ENCODE measurements at places on chromosomes 13 and 19.
A peak's percentile ranks its signal among the peaks of the same experiment; 100 is the strongest.

- DNase-seq = no peak
Measured at GRCh38 chr13:48167866-48168265, 65.1 kb upstream of the ITM2B start.

DNA sequence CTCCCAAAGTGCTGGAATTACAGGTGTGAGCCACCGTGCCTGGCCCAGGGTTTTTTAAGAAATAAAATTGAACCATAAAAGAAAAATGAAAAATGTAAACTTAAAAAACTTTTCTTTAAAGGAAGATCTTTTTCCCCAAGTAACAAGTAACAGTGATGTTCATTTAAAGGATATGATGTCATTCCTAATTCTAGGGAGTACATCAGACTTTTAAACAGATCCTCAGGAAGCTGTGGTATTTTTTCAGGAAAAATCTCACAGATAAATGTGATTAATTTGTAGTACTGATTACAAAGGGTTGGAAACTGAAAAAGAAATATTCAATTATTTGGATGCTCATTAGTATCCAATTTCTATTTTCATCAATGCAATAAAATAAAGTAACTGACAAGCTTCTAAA, 14.6 kb upstream of the EEF1AKMT1 start:
- DNase-seq = no peak

DNA sequence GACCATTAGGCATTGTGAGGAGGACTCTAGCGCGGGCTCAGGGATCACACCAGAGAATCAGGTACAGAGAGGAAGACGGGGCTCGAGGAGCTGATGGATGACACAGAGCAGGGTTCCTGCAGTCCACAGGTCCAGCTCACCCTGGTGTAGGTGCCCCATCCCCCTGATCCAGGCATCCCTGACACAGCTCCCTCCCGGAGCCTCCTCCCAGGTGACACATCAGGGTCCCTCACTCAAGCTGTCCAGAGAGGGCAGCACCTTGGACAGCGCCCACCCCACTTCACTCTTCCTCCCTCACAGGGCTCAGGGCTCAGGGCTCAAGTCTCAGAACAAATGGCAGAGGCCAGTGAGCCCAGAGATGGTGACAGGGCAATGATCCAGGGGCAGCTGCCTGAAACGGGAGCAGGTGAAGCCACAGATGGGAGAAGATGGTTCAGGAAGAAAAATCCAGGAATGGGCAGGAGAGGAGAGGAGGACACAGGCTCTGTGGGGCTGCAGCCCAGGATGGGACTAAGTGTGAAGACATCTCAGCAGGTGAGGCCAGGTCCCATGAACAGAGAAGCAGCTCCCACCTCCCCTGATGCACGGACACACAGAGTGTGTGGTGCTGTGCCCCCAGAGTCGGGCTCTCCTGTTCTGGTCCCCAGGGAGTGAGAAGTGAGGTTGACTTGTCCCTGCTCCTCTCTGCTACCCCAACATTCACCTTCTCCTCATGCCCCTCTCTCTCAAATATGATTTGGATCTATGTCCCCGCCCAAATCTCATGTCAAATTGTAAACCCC, 2.8 kb upstream of the CEACAM5 start:
- no peak for DNase-seq

GRCh38 chr13:52104624-52105023, 24.2 kb downstream of the NEK5 start:
- DNase-seq = no peak

GRCh38 chr13:114132419-114133121, at the start of gene RASA3:
Gene RASA3 (minus strand): TSS chr13:114132623. CDS start chr13:114132489, 134 bp downstream.
- DNase-seq = peak; percentile 77

GRCh38 chr13:20465218-20465879, 60.3 kb downstream of the CRYL1 start:
- peak; percentile 2 for DNase-seq

DNA sequence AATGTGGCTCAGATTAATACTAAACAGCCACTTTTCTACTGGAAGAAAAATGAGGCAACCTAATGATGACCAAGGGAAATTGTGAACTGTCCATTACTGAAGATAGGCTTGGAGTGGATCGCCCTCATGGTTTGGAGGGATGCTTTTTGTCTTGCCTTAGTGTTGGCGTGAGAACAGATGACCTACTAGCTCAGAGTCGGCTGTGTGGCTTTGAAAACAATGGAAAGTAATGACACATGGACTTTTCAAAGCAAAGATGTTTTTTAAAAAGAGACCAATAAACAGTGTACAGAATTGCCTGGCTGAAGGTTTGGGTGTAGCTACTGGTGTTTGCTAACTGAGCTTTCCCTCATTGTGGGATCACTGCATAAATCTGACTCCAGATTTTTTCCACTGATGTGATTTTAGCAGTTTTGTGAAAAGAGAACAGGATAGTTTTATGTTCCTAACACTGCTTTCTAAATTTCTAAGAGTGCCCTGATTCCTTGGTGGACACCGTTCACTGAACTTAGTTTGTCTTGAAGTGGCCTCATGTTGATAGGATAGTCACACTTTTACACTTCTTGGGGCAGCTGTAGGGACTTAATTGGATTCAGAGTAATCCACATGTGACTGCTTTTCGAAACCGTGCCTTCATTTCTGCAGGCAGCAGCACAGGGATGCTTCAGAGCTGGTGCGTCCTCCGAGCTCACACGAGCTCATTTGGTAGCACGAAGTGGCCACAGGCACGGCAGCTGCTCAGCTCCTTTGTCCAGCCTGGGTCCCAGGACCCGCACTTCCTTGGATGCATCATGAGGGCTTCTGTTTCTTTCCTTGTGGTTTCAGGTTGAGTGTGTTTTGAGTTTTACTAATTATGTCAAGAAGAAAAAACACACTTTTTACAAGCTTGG, 4.3 kb downstream of the CEBPG start:
- no peak for DNase-seq

All from G401 (cell line).